Activated T-helper 1 cell treated with anti-CD3 and anti-CD28 coated beads, Interleukin-2, amount 50 U/mL, for 16 hours (primary cell): ENCODE measurements at places on chromosomes 6 and 20.

GRCh38 chr6:118335325-118335816 lies 212.7 kb upstream of the PLN start:
- DNase-seq: no peak

GRCh38 chr6:89736893-89737292 lies 82.7 kb downstream of the MDN1 start:
- DNase-seq: no peak

DNA sequence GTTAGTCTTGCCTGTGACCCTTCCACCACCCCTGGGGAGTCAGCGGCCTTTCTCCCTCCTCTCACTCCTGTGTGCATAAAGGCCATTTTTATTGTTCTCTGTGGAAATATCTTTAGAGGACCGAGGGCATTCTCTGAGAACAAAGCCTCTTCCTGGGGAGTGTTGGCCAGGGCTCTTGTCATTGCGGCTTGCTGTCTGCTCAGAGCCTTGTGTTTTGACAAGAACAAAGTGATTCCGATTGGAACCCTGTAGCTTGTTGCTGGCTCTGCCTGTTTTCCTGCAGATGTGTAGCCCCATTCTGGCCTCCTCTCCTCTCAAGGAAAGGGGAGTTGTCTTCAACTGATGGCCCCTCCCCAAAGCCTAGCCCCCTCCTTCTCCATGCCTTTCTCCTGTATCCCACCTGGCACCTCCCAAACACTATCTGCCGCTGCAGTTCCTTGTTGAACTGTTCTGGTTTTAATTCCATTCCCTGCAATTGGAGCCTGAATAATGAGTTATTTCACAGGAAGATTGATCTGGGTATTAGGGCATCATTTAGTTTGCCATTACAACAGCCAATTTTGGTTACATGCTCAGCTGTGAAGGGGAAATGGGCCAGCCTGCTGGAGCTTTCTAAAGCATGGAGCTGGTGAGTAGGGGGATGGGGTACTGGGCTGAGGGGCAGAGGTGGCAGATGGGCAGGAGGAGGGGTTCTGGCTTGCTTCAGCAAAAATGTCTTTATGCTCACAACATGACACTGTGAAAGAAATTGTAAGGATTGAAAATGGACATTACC lies 252.5 kb downstream of the LRFN2 start:
- no peak for DNase-seq

DNA sequence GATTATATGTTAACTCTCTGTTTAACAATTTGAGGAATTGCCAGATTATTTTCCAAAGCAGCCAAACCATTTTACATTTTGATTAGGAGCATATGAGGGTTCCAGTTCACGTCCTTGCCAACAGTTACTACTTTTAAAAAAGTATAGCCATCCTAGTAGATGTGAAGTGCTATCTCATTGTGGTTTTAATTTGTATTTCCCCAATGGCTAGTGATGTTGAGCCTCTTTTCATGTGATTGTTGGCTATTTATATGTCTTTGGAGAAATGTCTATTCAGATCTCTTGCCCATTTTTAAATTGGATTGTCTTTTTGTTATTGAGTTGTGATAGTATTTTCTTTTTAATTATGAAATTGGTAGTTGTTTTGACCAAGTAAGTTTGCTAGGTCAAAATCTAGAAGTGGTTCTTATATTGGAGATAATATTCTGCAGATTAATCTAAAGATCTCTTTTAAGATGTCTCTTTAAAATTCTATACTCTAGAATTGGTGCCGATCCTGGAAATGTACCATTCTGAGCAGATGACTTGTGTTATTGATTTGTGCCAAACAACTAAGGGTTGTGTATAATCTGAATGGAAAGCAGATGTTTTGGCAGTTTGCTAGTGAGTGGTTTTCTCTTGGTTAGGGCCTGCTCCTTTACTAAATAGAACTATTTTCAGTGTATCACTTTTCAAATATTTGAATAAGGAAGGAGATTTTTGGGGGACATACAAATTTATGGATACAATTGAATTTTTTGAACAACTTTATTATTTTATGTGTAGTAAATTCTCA lies 99.5 kb downstream of the CDKAL1 start:
- DNase-seq: no peak

DNA sequence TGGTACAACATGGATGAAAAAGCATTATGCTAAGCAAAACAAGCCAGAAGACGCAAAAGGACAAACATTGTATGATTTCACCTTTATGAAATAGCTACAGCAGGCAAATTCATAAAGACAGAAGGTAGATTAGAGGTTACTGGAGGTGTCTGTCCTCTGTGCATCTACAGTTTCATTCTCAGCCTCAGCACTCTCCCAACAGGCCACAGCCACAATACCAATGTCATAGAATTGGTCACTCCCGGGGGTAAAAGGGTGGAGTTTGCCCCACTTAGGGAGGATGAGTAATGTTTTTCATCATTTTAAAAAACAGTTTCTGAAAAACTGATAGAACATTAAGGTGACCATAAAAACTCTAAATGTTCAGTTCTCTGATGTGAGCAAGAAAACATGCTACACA lies 17.2 kb upstream of the TMX4 start:
- DNase-seq: no peak

- DNase-seq: no peak
Observed at GRCh38 chr20:57759724-57760123, 49.9 kb upstream of the PMEPA1 start.
